ENCODE measurements at places on chromosomes 11 and 22.

DNA sequence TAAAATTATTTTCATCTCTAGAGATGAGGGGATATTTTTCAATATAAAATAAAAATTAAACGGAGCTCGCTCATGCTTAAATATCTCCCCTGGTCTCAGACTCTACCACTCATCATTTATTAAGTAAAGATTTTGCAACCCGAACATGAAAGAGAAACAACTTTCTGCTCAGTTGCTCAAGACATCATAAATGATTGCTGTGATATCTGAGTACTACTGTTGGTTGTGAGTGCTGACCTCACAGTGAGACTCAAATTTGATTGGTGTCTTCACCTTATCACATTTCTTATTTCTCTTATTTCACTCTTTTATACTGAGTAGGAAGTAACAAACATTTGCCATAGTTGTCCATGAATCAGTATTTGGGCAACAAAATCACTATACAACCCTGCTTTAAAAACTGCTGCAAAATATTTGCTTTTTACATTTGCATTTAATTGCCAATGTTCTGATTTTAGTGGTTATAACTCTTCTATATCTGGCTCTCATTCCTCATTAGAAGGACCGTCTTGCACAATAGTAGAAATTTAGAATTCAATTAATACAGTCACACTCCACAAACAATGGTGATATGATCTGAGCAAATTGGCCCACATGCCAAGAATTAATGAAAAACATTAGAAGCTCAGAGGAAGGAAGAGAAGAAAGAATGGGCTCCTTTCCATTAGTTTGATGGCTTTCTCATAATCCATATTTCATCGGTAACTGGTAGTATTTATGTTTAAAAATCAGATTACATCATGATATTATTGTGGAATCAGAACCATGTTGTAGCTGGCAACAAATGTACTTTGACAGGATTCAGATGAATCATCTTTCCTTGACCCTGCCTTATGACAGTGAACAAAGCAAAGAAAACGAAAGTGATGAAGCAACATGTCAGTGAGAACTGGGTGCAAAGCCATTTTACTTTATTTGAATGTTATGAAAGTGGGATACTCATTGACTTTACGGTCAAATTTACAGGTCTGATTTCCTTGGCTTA is 973.6 kb upstream of the TENM4 start:
- no peak for DNase-seq

DNA sequence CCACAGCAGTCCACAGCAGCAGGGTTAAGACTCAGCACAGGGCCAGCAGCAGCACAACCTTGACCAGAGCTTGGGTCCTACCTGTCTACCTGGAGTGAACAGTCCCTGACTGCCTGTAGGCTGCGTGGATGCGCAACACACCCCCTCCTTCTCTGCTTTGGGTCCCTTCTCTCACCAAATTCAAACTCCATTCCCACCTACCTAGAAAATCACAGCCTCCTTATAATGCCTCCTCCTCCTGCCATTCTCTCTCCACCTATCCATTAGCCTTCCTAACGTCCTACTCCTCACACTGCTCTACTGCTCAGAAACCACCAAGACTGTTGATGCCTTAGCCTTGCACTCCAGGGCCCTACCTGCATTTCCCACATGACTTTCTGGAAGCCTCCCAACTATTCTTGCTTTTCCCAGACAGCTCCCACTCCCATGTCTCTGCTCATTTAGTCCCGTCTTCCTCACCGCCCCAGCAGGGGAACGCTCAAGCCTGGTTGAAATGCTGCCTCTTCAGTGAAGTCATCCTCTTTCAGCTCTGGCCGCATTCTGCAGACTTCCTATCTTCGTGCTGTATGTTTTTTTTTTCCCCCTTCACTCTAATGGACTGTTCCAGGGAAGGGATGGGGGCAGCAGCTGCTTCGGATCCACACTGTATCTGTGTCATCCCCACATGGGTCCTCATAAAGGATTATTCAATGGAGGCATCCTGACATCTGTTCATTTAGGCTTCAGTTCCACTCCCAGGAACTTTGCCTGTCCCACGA is 3.3 kb downstream of the IL18BP start:
- DNase-seq: no peak

GRCh38 chr11:116412118-116412889 is 360.5 kb downstream of the BUD13 start:
- no peak for DNase-seq

DNA sequence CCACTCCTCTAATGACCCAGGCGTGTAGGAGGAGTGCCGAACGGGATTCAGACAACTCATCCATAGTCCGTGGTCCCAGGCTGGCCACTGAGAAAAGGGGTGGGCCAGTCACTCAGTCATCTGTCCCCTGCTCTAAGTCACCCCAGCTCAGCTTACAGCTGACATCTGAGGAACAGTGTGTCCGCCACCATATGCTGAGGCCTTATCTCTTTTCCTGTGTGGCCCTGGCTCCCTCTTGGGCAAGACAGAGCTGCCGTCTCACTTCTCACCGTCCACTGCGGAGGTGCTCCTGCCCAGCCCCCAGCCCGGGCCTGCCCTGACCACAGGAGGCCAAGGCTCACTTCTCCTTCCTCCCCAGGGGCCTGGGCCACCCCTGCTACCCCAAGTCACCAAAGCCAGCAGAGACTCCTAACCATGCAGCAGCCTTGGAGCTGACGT is 6.8 kb downstream of the CCDC86 start:
- DNase-seq: no peak

DNA sequence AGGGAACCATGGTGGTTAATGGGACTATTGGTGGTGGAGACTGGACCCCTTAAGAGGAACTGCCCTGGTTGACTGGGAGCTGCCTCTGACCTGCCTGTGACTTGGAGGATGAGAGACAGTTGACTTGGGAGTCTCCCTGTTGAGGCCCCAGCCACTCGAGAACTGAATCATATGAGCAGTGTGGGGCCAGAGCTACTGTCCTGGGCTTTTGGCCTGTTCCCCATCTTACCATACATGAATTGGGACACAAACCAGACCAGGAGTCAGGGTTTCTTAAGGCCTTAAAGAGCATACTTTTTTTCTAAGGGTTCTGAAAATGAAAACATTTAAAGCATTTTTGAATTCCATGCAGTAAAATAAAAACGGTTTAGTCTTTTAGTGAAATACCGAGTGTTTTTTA is 92.8 kb downstream of the TEAD1 start:
- DNase-seq: no peak

DNA sequence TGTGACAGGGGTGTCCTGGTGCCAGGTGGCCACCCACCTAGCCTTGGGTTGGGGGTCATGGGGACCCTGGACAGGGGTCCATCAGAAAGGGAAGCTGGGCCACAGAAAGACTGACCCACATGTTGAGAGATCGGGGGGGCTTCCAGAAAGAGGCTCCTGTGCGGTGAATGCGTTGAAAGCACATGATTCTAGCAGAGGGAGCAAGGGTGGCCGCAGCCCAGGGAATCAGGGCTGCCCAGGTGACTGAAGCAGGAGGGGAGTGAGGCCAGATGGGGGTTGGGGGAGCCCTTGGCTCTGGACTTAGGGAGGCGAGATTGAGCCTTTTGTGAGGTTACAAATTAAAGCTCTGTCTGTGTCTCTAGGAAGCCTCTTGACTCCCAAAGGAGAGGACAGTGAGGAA is 80.7 kb downstream of the MORC2 start:
- DNase-seq: no peak

DNA sequence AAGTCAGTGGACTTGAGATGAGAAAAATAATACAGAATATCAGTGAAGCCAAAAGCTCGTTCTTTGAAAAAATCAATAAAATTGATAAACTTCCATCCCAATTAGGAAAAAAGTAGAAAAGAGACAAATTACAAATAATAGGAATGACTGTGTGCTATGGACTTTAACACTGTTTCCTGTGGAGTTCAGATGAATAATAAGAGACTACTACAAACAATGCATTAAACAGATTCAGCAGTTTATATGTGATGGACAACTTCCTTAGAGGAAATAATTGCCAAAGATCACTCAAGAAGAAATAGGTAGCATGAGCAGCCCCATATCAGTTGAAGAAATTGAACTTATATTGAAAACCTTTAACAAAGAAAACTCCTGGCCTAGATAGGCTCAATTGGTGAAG is 99.7 kb downstream of the PPP6R3 start:
- DNase-seq: no peak

DNA sequence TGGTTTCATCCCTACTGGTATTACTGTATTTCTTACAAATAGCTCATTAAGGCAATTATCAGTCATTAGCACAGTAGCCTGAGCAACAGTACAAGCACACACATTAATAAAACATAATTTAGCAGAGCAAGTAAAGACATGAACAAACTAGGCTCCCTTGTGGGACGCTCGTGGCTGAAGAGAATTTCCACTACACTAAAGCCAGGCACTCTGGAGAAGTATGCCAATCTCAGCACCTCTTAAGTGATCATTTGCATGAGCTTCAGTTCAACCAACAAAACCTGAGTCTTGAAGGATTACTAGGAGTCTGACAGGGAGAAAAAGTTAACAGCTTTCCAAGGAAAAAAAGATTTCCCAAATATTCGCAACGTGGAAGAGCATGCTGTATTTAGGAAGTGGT is 109.1 kb downstream of the LARGE1 start:
- DNase-seq: no peak

DNA sequence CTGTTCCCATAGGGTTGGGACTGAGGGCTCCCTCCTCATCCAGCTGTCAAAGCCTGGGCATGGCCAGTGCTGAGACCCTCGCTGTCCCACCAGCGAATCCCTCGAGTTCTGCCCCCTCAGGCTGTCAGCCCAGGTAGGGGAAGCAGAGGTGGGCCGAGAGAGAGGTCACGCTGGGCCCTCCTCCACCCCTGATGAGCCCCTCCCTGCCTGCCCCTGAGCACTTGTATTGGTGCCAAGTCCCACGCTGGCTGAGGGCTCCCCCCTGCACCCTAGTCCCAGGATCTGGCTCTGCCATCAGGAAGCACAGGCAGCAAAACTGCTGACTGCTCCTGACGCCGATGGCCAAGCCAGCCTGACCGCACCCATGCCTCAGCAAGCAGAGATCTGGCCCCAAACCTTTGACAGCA is 3.3 kb downstream of the PRR33 start:
- DNase-seq: no peak

DNA sequence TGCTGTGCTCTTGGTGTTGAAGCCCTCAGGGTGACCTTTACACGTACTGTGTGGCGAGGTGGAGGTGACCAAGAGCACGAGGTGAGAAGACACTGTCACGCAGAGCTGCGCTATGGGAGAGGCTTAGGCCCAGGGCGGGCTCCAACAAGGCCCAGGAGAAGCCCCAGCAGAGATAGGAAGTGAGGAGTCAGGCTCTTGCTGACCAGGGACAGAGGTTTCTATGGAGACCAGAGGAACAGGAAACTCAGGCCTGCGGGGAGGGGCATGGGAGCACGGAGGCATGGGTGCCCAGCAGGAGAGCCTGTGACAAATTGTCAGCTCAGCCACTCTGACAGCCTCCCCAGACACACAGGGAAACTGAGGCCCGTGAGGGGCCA is 15.8 kb downstream of the DGKZ start:
- no peak for DNase-seq

DNA sequence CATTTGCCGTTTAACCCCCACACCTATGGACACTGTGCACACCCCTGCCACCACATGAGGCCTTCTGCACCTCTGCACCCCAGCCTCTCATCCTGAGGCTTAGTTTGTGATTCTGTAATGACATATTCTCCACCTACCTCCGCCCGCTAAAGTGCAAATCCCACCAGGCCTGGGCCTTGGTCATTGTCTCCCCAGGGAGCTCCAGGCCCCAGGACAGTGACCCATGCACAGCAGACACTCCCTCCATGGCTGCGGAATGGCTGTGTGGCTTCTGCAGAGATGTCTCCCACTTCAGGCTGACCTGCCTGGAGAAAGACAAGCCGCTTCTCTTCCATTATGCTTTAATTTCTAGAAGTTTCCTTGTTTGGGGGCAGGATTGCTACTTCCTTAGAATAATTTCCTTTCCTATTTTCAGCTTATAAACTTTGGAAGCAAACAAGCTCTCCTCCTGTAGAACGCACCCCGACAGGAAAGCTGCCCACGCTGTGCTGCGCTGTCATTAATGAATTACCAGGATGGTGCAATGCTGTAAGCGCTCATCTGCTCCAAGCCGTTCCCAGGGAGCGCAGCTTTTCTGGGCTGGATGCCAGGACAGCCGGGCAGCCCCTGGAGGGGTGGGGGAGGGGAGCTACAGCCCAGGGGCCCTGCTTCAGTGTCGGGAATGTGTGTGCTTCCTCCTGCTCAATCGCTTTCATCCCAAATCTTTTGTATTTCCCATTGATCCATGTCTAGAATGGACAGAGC is 618.0 kb downstream of the BRD1 start:
- DNase-seq: no peak

DNA sequence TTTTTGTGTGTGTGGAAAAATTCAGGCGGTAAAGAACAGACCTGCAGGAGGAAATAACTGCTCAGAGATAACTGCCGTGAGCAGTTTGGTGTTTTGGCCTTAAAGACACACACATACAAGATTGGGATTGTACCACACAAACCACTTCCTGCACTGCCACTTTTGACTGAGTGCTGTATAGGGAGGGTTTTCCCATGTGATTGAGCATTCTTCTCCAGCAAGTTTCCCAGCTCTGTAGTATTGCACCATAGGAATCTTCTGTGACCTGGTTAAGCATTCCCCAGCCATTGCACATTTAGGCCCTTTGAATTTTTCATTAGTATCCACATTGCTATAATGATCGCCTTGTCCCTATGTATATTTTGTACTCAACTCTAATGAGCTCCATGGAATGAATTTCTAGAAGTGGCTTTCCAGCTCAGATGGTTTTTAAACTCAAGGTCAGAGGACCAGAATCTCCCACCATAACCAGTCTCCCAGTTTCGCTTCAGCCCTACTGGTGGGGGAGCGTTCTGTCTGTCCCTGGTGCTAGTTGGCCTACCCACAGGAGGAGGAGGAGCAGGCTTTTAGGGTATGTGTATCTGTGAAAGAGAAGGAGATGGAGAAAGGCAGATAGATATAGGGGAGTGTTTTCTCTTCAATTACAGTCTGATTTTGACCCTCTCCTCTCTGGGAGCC is 9.3 kb downstream of the CD82 start:
- peak; percentile 33 for DNase-seq

- DNase-seq: no peak
Observed at GRCh38 chr11:16997624-16998023, 16.6 kb downstream of the PLEKHA7 start.

GRCh38 chr11:86952221-86952875 is 2.8 kb downstream of the FZD4 start:
- no peak for DNase-seq

DNA sequence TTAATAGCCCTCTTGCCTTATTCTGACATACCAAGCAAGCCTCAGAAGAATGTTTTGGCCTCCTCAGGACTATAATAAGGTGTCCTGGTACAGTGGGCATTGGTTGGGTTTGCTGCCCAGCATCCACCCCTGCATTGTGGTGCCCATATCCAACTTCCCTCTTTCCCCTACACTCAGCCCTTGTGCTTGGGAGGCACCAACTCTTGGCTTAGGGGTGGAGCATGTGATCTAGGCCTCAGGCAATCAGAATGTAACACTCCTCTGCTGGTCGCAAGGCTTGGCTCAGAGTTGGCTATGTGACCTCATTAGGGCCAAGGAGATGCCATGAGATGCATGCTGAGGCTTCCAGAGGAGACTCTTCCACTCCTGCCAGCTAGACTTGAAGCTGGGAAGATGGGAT is 123.0 kb downstream of the CSNK2A3 start:
- DNase-seq: no peak

DNA sequence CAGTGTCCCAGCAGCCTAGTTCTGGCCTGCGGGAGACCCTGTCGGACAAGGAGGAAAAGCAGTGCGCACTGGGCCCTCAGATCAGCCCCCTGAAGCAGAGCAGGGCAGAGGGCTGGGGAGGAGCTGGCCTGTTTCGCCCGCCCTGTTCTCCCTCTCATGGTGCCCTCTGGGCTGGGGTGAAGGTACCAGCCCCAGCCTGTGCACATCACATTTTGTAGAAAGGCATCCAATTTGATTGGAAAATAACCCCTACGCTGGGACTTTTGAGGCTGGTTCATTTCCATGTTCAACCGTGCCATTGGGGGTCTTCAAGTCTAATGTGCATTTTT is 832 bp upstream of the NAP1L4 start:
- peak; percentile 6 for DNase-seq

Measured in stimulated activated naive CD4-positive, alpha-beta T cell treated with Interleukin-2 at 50 U/mL for 16 hours (primary cell).